ENCODE measurements at places on chromosomes 7 and 10.

DNA sequence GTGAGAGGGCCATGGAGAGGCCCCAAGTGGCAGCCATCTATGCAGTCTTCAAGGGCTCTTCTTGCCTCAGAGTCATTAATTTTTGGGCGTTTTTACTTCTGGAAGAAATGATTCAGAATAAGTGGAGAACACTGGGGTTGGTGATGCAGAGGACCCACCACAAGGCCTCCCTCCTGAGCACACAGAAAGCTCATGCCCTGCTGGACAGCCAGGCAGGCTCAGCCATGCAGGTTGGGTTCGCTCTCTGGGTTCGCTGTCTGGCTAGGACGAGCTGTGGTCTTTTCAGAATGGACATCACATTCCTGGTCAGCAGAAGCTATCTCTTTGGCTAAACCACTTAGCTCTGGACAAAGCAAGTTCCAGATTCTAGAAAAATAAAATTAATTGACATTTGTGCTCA is 480.8 kb downstream of the RPS24 start:
- no peak for DNase-seq

DNA sequence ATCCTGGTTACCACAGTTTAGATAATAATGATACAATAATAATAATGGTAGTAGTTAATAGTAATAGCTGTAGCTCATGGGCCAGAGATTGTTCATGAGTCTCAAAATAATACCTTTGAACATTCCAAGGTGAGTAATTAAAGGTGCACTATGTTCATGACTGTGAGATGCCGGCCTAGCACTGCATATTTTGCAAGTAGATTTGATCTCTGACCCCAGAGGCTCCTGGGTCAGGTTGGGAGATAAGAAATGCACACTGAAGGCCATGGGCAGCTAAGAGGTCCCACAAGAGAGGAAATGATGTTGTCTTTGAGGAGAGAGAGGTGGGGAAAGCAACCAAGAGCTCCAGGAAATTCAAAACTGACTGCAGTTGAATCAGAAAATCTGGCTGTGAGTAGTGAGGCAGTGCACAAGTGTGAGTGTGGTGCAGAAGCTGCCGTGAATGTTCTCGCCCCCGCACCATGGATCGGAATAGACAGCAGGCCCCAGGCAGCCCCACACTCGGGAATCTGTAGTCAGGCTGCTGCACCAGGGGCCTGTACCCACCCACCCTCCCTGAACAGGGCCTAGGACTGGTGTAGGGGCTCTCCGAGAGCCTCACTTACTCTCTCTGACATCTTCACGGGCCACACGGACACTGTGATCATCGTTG is 11.9 kb downstream of the CPXM2 start:
- no peaks in the 10 kb centered on the region for H3K4me1 ChIP-seq
- no peak overlapping the region for H3K4me3 ChIP-seq
- H3K27me3 ChIP-seq = no peaks in the 10 kb centered on the region

DNA sequence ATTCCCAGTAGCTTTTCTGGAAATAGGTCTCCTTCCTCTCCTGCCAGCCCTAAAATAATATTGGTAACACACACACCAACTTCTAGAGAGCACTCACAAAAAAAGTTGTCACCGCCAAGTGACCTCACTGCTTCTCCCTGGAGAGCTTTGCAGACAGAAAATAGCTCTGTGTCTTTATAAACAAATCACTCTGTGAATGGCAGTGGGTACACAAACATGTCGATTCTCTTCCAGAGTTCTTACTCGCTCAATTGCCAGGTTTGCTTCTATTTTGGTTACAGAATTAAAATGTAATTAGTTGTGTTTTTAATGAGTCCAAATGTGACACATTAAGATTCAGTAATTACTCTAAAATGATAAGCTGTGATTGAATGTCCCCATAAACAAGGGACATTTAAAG is 649.2 kb upstream of the C7orf33 start:
- H3K27me3 ChIP-seq = no peaks in the 10 kb centered on the region
- no peak overlapping the region for H3K4me3 ChIP-seq
- DNase-seq = no peak
- no peaks in the 10 kb centered on the region for H3K4me1 ChIP-seq
- no peak overlapping the region for H3K27ac ChIP-seq

GRCh38 chr10:118764195-118764594 is 9.4 kb upstream of the CACUL1 start:
- H3K27ac ChIP-seq = no peak overlapping the region
- no peaks in the 10 kb centered on the region for H3K4me1 ChIP-seq
- no peak overlapping the region for H3K4me3 ChIP-seq

DNA sequence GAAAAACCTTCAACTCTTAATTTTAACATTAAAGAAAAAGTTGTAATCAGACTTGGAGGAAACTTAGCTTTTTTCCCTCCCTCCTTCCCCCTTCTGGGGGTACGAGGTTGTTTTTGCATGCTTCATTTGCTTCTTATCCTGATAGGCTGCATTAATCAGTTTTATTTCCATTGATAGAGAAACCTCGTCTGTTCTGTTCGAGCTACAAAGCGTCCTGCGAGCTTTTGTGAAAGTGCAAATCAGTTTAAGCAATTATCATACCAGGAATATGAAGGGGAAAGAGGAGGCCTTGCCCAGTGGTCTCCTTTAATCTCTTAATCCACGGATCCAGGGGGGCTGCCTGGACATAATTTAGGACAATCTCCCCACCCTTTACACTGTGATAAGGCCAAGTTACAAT is 7.5 kb downstream of the EMX2 start:
- H3K36me3 ChIP-seq = no peaks in the 10 kb centered on the region
- H3K27ac ChIP-seq = no peak overlapping the region
- H3K27me3 ChIP-seq = peaks cover 86% of the 10 kb centered on the region
- H3K4me1 ChIP-seq = peaks cover 6% of the 10 kb centered on the region

DNA sequence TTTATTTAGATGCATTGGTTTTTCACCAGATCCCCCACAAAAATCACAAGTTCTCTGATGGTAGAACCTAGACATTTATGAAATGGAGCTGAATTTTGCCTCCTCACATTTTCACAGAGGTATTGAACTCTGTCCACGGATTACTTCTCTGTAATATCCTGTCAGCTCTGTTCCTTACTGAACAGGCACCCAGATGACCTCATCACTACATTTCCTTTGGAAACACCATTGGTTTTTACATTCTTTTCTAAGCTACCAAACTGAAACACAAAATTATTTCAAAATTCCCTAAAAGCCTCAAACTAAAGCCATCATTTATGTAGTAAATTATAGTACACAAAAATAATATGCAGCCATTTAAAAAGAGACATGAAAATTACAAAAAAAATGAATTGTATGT is 98.3 kb upstream of the KCNIP2 start:
- DNase-seq = no peak
- H3K36me3 ChIP-seq = peaks cover 26% of the 10 kb centered on the region
- H3K27me3 ChIP-seq = no peaks in the 10 kb centered on the region
- no peak overlapping the region for H3K27ac ChIP-seq

DNA sequence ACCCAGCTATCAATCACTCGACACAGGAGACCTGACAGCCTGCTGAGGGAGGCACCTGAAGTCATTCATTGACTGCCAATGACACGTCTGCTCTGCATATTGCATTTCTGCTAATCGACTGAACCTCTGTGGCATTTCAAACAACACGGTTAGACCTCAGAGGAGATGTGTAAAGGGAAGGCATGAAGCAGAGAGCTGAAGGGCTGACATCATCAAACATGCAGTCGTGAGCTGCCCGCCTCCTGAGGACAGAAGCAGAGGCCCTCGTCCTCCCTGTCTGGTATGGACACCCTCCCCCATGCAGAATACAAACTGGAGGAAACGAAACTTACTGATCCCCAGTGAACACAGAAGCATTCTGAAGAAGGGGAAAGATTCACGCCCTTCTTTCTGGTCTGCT is 462.6 kb upstream of the MGMT start:
- no peak overlapping the region for H3K27ac ChIP-seq
- no peaks in the 10 kb centered on the region for H3K27me3 ChIP-seq

DNA sequence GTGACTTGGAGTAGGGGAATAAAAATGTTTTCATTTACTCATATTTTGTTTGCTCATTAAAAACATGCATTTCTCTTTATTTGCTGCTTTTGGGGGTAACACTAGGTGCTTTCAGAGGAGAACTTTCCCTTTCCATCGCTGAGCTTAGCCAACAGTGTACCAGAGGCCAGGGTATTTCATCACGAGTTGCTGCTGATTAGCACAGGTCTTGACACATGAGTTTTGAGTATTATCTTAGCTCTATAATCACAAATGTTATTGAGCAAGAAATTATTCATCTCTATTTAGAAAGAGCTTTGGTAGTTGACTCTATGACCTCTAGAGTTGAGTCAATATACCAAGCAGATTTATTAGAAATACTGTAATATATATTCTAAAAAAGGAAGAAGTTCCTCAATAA is 375.9 kb downstream of the NXPH1 start:
- H3K36me3 ChIP-seq = no peaks in the 10 kb centered on the region
- H3K27me3 ChIP-seq = no peaks in the 10 kb centered on the region
- H3K4me3 ChIP-seq = no peak overlapping the region
- DNase-seq = no peak

GRCh38 chr7:129188892-129189660 is 643 bp downstream of the SMO start:
- peaks cover 60% of the 10 kb centered on the region for H3K27me3 ChIP-seq
- no peak for DNase-seq
- H3K4me1 ChIP-seq = peaks cover 2% of the 10 kb centered on the region
- H3K4me3 ChIP-seq = peak overlapping the region; percentile 30
- no peak overlapping the region for H3K27ac ChIP-seq

DNA sequence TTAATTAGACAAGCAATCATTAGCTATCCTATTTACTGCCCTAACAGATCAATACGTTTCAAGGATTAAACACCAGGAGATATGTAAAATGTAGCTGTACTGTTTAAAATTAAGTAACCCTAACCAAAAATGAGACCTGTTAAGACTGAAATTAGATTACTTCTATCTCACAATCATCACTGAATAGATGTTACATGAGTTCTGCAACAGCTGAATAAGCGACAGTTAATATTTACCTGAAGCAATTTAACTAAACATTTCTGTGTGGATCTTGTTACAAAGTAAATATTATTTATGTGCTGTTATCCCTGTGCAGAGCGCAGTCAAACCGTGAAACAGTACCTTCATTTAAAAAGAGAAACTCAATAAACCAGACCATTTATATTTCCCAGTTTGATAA is 122.5 kb downstream of the RELN start:
- no peak overlapping the region for H3K4me3 ChIP-seq
- no peaks in the 10 kb centered on the region for H3K27me3 ChIP-seq
- no peak overlapping the region for H3K27ac ChIP-seq

GRCh38 chr7:33892945-33893344 is 12.4 kb upstream of the BMPER start:
- DNase-seq = no peak
- H3K27me3 ChIP-seq = peaks cover 9% of the 10 kb centered on the region
- H3K4me3 ChIP-seq = no peak overlapping the region
- no peaks in the 10 kb centered on the region for H3K36me3 ChIP-seq
- no peak overlapping the region for H3K27ac ChIP-seq

DNA sequence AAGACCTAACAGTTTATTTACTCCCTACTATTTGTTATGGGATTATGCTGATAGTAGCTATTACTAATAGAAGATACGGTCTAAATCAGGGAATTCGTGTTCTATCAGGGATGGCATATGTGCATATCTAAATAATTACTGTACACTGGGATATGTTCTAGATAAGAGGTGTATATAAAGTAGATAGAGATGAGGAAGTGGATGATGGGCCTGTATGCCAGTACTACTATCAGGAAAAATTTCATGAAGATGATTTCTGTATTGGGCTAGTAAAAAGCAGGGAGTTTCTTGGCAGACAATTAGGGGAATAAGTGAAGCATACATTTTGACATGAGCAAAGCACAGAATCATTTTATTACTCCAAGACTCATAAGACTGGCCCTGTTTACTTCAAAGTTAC is 26.2 kb downstream of the PTPN12 start:
- H3K36me3 ChIP-seq = no peaks in the 10 kb centered on the region
- no peak overlapping the region for H3K4me3 ChIP-seq
- no peaks in the 10 kb centered on the region for H3K4me1 ChIP-seq

DNA sequence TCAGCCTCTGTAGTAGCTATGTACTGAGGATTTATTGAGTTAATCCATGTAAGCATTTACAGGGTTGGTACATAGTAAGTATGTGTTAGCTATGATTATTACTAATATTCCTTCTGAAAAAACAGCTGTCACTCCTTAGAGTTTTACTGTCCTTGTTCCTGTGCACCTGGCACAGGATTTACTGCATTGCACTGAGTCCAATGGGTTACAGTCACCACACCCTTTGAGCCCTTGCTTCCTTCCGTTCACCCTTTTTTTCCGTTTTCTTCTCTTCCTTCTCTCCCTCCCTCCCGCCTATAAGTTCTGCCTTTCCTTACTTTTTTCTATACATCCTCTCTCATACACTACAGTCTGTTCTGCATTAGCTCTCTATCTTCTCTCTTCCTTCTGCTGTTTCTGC is 12.5 kb upstream of the CDK6 start:
- H3K4me1 ChIP-seq = peaks cover 8% of the 10 kb centered on the region
- no peaks in the 10 kb centered on the region for H3K27me3 ChIP-seq
- DNase-seq = no peak
- H3K27ac ChIP-seq = peak overlapping the region; percentile 62

DNA sequence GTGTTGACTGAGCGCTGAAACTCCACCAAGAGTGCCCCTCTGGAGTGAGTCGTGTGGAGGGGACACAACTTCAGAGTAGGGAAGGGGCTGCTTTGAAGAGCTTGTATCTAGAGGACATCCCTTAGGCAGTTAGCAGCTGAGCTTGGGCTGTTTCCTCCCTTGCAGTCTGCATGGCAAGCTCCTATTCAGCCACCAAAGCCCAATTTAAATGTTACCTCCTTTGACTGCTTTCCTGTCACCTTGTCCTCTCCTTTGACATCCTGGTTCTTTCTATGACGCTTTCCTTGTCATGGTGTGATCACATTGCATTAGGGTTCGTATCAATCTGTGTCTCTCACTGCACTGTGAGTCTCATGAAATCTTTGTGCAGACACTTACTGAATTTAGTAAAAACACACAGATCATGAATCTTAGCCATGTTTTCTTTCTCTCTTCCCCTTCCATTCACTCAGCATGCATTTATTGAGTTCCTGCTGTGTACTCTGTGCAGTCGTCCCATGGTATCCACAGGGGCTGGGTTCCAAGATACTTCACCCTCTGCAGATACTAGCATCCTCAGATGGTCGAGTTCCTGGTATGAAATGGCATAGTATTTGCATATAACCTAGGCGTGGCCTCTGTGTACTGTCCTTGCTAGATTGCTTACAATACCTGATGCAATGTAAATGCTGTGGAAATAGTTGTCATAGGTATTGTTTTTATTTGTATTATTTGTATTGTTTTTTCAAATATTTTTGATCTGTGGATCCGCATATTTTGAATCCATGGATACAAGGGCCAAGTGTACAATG is 228.5 kb downstream of the CCDC3 start:
- no peaks in the 10 kb centered on the region for H3K36me3 ChIP-seq
- H3K4me3 ChIP-seq = no peak overlapping the region
- no peak for DNase-seq
- no peaks in the 10 kb centered on the region for H3K27me3 ChIP-seq
- H3K27ac ChIP-seq = no peak overlapping the region

- peaks cover 57% of the 10 kb centered on the region for H3K27me3 ChIP-seq
- no peaks in the 10 kb centered on the region for H3K36me3 ChIP-seq
- no peak overlapping the region for H3K27ac ChIP-seq
- DNase-seq = no peak
- H3K4me3 ChIP-seq = peak overlapping the region; percentile 65
Measured at GRCh38 chr7:129187681-129188371, 607 bp upstream of the SMO start.

- H3K4me3 ChIP-seq = no peak overlapping the region
- H3K4me1 ChIP-seq = peaks cover 15% of the 10 kb centered on the region
- H3K27me3 ChIP-seq = peaks cover 44% of the 10 kb centered on the region
Measured at GRCh38 chr10:50651808-50652207, 28.1 kb upstream of the SGMS1 start.

Measured in activated T-helper 2 cell treated with anti-CD3 and anti-CD28 coated beads, Interferon-gamma antibody, Interleukin-2, Interleukin-4, amounts not matched to agents 10 μg/mL and 5 μg/mL and 100 μg/mL, durations not matched to agents 14 hours and 24 hours and 36 hours (primary cell).